ENCODE measurements at places on chromosomes 5 and 9.

GRCh38 chr5:7828269-7828668, 22.7 kb downstream of the CFAP90 start:
- no peak for DNase-seq

DNA sequence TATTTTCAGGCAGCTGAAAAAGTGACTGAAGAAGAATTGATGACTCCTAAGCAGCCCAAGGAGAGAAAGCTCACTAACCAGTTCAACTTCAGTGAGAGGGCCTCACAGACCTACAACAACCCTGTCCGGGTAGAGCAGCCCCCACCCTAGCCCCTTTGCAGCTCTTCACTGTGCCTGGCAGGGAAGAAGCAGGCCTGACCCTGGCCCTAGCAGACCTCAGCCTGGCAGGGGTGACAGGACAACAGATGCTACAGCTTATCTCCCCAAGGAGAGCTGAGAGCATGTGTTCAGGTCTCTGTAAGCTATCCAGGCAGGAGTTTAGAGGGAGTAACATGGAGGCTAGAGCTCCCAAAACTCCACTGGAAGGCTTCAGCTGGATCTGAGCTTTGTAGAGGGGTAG, 31.8 kb downstream of the DNAI1 start:
- no peak for DNase-seq

GRCh38 chr5:58431832-58432231, 28.1 kb downstream of the PLK2 start:
- no peak for DNase-seq

DNA sequence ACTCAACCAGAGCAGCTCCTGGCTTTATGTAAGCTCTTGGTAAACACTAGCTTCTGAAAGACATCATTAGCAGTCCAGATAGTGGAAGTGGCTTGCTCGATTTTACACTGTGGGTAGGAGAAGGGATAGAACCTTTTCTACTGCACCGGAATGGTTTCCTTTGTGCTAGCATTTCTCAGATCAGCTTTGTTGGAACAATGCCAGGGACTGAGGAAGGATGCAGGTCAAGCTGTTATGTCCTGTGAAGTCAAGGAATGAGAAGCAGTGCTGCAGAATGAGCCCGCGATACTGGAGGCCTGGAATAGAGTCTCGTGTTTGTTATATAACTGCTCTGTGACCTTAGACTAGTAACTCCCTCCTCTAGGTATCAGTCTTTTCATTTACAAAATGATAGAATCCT, 233.6 kb downstream of the GABRB2 start:
- DNase-seq = no peak

DNA sequence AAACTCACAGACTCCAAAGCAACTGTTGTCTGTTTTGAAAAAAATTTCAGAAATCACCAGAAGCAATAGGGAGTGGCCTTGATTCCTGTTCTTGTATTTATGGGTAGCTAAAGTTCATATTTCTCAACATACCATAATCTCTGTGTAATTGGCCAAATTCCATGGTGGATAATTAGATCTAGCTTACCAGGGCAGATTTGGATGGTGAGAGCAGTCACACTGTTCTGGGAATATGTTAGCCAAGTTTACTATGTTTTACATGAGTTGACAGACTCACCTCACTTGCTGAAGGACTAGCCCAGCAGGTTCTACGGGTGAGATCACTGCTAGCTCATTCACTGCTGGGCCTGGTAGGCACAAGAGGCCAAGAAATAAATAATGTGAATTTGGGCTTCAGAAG, 32.7 kb upstream of the CDKN2B start:
- no peak for DNase-seq

DNA sequence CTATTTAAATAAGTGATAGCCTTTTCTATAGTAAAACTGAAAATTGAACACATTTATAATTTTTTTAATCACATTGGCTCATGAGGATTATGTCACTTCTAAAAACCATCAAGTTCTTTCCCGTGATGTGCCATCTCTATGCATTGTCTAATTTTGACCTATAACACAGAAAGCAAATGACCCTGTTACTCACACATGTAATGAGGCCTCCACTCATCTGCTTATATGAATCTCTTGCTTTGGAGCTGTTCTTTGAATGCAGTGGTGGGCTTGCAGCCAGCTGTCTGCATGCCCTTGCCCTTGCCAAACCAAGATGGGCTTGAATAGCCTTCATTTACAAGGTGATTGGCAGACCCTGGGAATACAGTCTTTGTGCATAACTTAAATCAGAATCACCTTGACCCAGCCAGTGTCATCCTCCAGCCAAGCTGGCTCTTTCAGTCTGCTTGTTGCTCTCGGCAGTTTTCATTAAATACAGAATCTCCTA, 163.2 kb downstream of the TRIO start:
- DNase-seq = no peak

DNA sequence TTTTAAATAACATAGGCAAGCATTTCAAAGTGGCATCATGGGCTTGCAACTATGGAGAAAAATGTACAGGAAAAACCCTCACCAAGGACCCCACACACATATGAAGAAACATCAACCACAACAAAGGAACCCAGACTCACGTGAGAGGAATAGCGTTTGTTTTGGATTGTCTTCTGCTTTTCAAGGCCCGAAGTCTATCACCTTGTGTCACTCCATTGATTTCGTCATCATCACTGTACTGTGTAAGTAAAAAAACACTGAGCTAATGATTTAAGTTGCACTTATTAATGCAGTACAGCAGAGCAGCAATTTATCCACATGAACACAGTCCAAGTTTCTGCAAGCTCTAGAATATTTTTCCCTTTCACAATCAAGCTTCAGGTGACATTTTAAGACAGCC, 72.4 kb downstream of the HABP4 start:
- no peak for DNase-seq

DNA sequence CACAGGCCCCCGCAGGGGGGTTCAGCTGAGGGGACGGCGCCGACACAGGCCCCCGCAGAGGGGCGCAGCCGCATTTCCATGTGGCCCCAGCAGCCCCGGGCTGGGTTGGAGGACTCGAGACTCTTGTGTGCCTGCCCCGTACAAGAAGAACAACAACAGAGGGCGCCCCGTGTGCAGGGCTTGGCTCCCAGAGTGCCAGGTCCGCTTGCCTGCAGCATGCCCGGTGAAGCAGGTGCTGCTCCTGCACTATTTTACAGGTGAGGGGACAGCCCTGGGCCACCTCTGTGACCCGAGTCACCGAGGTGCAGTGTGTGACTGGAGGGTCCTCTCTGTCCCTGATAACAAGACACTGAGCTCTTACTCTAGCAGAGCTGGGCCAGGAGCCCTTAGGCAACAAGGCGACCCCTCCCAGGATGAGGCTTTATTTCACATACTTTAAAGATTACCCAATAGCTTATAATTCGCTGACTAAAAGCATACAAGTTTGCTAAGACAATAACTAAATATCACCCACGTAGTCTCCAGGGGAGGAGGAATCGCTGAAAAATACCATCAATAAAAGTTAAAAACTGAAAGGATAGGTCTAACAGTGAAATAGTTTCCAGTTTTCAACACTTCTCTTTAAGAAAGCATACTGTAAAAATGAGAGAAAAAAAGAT, 41.7 kb upstream of the SLC9A3 start:
- DNase-seq = no peak

- DNase-seq = no peak
Observed at GRCh38 chr9:107176436-107177151, 106.5 kb upstream of the RAD23B start.

DNA sequence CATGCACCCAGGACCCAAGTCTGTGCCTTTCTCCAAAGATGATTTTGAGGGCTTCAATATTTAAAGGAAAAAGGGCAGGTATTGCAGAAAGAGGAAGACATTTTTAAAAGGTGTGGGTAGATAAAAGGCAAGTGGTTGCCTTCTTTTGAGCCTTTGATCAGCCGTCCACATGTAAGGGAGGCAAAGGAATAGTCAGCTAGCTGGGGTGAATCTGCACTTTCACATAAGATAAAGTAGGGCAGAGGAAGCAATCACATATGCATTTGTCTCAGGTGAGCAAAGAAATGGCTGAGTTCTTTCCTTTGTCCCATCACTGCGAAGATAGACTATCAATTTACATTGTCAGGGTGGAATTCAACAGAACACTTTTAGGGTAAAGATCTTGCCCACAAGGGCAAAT, 19.9 kb downstream of the MGAT1 start:
- DNase-seq = no peak

- DNase-seq = no peak
Observed at GRCh38 chr9:70639853-70640814, 225.7 kb upstream of the KLF9 start.

DNA sequence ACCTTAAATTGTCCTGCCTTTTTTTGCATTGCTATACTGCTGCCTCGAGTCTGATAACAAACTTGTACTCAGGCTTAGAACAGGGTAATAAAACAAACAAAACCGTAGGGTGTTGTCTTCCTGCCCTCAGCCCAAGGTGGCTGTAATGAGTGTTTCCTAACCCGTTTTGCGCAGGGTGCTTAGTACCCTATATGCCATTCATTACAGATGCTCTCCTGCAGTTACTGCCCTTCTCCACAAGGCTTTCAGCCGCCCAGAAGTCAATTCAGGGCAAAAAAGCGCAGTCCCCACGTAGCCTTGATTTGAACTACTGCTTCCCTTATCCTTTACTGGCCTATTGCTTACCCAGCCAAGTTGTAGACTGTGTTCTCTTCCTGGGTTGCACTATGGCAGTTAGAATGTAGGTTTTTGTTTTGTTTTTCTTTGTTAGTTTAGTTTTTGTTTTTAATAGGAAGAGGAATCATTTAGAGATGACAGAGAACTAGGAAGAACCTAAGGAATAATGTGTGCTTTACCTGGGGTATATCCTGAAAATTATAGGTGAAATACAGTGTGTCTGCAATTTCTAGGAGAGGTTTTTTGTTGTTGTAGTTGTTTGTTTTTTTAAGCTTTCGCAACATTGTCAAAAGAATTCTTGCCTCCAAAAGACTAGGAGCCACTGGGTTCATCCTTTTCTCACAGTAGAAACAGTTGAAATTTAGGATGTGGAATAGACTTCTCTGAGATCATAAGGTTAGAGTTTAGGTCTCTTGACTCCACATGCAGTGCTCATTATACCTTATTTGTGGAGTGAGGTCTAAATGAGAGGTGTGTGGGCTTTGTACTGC, 1.3 kb downstream of the HMGXB3 start:
- DNase-seq = peak; percentile 38

- DNase-seq = no peak
Observed at GRCh38 chr9:68895741-68896478, 118.0 kb downstream of the PRKACG start.

DNA sequence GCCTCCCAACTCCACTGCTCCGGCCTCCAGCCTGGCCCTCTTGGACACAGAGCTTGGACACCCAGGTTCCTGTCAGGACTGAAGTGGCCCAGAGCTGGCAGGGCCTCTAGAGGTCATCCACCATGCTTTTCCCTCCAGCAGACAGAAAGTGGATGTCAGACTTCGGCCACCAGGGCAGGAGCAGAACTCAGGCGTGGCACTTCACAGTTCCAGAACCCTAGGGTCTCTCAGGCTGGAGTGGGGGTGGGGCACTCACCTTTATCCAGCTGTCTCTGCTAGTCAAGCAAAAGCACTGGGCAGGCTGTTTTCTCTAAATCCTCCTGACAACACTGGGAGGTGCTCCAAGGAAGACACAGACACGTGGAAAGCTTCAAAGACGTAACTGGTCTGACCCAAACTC, 35.6 kb upstream of the N4BP3 start:
- DNase-seq = no peak

DNA sequence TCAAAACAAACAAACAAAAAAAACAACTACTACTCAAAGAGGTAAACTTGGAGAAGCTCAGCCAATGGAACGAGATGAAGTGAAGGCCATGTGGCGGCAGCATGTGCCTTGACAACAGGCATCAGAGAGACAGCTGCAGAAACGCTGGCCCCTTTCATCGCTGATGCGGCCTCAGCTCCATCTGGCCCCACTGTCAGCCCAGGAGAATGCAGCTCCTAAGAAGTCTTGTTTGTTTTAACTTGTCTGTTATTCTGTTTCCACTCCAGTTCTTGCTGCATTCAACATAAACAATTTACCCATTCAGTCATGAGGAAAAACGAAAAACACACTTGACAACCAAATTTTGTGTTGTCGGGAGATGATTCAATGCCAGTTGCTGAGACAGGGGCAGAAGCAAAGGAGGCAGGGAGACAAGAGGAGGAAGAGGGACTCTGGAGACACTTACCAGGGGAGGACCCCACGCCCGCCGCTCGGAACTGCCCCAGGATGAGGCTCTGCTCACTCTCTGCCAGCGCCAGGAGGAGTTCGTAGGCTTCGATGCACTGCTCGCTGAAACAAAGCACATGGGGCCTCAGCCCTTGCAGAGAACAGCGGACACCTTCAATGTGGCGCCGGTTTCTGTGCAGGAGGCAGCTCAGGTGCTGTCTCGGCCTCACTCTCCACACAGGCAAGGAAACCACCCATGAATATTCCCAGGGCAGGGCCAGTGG, 91.2 kb downstream of the DCP2 start:
- DNase-seq = no peak

DNA sequence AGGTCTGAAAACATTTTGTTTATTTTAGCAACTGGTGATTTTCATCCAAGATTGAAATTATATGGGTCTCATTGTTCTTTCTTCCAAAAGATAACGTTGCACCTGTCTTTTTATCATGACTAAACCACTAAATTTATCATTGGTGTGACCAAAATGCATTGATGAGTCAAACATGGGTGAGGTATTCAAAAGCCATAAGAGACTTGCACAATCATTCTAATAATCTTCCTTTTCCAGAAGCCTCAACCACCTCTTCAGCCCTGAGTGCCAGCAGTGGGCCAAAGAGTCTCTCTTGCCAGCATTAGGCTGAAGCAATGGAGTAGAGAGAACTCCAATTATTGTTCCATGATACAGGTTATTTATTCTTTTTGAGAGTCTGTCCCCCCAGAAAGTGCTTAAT, 198.9 kb downstream of the LURAP1L start:
- no peak for DNase-seq

GRCh38 chr5:88956416-88956815, 73.4 kb upstream of the MEF2C start:
- DNase-seq = no peak

- DNase-seq = no peak
Observed at GRCh38 chr5:122390154-122390553, 78.1 kb downstream of the SNCAIP start.

DNA sequence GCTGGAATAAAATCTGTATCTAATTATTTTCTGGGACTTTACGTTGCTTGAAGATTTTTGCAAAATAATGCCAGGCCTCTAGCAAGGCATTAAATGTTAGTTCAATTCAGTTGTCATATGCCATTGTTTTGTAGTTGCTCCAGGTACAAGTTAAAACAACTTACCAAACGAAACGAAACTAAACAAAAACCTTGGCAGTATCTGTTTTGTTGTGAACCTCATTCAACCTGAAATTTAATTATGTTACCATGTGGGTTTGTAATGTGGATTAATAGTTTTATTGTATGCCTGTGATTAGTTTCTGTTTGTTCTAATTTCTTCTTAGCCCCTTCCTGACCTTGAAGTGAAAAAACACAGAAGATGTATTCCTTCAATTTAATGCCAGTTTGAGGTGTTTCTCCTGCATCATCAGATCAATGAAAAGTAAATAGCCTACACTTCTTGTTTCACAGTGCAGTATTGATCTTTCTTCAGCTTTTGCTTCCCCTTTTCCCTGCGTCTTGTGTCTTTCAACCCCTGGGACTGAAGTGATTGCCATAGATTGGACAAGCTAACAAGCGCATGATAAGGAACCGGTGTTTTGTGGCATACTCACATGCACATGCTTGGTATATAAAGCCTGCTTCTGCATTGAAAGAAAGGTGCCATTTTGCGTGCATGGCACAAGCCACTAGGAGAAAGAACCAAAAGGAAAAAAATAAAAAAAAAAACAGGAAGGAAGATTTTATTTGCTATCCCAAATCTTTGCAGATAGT, 699.0 kb upstream of the ARRDC3 start:
- DNase-seq = no peak

- DNase-seq = no peak
Observed at GRCh38 chr9:133571896-133572595, 37.1 kb downstream of the FAM163B start.
